Type B pancreatic cell (in vitro differentiated cells): ENCODE measurements at places on chromosomes 4 and X. TPM values are rescaled to one million over a fixed set of nuclear protein-coding genes. Genes with fewer than 3 reads are reported as not detected.

The STATH gene
- 0.90 TPM in 1 of 2 replicates, not detected in the other for total RNA-seq

The MAGEA8 gene
- total RNA-seq: 0.21 TPM in 1 of 2 replicates, not detected in the other

The RAB40AL gene
- 0.63 and 0.86 TPM in 2 replicates for total RNA-seq

The TRIM60 gene
- total RNA-seq: not detected in 2 replicates

The CNGA2 gene
- total RNA-seq: not detected in 2 replicates

The CHIC1 gene
- 7.6 and 8.9 TPM in 2 replicates for total RNA-seq

The TEX11 gene
- total RNA-seq: 0.12 TPM in 1 of 2 replicates, not detected in the other

The ADAMTS3 gene
- total RNA-seq: 1.4 and 10.3 TPM in 2 replicates

The PROM1 gene
- total RNA-seq: 12.9 and 30.3 TPM in 2 replicates

GRCh38 chrX:68920561-68920960 lies 91.7 kb downstream of the EFNB1 start:
- DNase-seq: no peak

DNA sequence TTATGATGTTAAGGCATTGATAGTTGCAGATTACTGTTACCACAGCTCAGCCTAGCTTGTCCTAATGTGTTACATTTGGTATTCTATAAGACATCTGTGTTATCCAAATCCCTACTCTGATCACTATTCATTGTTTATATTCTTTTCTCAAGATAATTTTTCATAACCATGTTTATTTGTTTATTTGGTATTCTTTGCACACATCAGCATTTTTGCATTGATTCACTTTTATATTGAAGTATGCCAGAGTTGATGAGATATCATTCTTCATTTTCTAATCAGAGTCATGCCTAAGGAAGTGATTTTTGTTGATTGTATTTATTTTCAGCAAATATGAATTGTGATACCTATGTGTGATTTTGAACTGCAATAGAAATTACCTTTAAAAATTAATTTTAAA lies 61.2 kb upstream of the PDHA2 start:
- no peak for DNase-seq

- no peak for DNase-seq
Measured at GRCh38 chr4:152206646-152207377, 329.1 kb downstream of the FBXW7 start.

- no peak for DNase-seq
Measured at GRCh38 chrX:122582975-122583305, 601.1 kb upstream of the GRIA3 start.

- no peak for DNase-seq
Measured at GRCh38 chr4:118215826-118216225, 137.0 kb downstream of the PRSS12 start.

- DNase-seq: no peak
Measured at GRCh38 chr4:147640331-147640730, 23.1 kb downstream of the TMEM184C start.

- no peak for DNase-seq
Measured at GRCh38 chr4:77854431-77855111, 8.1 kb upstream of the MRPL1 start.

DNA sequence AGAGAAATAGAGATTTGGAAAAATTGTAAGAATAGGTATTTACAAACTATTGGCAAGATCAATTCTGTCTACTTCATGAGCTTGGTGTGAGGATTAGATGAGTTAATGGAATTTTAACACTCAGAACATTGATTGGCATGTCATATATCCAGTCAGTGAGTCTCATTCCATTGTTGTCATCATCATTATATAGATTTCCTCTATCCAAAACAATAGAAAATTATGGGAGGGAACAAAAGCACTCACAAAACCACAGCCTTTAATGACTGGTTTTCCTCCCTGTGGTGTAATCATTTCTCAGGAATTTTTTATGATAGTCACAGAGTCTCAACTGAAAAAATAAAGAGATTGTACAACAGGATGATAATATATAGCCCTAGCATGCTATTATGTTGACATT lies 21.1 kb downstream of the KLHL5 start:
- no peak for DNase-seq

DNA sequence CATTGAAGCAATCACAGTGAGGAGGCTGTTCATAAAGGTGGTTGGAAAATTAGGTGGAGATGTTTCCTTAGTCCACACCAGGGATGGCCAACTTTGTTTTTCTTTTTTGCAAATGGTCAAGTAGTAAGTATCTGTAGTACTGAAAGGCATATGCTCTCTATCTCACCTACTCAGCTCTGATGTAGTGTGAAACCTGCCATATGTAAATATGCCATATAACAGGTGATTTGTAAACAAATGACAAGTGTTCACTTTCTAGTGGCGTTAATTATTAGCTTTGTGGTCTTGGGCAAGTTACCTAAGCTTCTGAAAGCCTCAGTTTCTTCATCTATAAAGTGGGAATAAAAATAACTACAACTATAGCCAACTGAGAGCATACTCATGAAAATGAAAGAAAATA lies 421.4 kb upstream of the LCORL start:
- DNase-seq: no peak

DNA sequence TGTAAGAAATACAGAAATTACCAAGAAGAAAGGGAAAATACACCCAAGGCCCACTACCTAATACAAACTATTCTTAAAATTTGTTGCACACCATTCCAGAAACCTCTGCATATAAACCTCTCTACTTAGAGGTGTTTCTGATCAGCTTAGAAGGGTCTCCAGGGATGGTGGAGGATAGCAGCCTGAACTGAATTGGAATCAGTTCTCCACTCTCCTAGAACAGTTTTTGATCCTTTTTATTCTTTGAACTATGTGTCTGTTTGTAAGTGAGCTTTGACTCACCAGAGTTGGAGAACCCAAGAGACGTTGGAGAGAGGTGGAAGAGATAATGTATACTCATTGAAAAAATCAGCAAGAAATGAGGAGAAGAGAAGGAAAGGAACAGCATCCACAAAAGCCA lies 96.6 kb upstream of the OTUD4 start:
- DNase-seq: no peak

- no peak for DNase-seq
Measured at GRCh38 chr4:81427344-81427821, 44.3 kb downstream of the RASGEF1B start.

- no peak for DNase-seq
Measured at GRCh38 chr4:158259955-158260575, 49.8 kb downstream of the TMEM144 start.

DNA sequence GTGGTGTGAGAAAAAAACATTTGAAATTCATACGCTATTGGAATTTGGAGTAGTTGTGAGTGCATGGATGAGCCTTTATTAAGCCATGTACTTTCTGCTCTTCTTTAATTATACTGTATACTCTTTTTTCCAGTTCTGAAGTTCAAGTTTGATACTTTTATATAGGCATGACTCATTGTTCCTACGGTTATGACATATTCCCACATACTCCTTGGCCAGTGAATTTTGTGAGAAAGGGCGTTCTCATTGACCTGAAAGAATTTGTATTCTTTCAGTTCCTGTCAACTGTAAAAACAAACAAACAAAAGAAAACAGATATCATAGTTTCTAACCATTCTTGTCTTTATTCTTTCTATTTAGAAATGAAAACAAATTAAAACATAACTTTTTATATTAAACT lies 407.3 kb downstream of the MAPK10 start:
- no peak for DNase-seq

- no peak for DNase-seq
Measured at GRCh38 chrX:14398725-14399124, 130.6 kb upstream of the GLRA2 start.

DNA sequence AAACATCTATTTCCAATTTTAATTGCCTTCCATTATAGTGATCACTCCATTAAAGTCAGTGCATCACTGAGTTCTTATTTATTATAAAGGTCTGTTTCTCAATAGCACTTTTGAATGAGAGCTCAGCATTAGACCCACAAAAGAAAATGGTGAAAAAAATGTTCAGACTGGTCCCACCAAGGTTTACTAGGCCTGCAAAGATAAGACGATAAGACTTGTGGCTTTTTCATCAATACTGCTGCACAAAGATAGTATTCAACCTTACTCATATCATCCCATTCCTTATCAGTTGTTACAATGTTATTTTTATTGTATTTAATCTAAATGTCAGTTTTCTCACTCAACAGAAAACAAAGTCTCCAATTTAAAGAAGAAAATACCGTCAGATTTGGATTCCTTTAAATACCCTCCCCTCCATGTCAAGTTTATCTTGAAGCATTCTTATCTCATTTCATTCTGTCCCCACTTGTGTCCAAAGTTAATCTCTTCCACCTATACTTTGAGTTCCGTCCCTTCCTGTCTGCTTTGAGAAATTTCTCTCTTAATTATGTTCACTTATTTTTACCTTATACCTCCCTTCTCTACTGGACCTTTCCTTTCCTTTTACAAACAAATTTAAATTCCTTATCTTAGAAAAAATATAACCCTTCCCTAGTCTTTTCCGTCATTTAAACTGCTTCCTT lies 140.0 kb downstream of the GASK1B start:
- no peak for DNase-seq

- no peak for DNase-seq
Measured at GRCh38 chr4:187294861-187295260, 571.2 kb upstream of the FAT1 start.

DNA sequence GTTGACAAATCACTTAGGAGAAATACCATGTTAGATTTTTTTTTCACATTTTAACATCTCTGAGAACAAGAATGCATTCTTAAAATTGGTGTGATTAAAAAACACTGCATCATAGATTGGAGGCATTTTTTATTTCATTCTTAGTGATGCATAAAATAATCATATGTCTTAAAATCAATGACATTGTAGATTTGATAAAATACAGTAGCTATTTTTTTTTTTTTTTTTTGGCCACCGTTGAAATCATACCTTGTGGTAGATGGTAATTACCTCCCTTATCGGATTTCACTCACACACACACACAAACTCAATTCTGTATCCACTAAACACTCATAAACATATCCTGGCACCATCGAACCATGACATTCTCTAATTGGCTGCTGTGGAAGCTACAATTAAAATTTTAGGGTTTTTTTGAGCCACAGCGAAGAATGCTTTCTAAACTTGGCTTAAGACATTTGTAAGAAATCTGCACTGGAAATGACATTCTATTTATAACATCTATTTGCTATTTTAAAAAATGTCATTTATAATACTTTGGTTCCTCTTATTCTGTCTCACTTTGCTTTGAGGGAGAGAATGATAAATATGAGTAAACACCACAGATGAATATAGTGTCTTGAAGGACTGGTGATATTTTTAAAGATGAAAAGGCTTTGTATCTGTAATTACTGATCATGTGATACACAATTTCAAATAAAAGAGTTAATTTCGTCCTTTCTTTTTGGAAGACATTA lies 60.1 kb downstream of the CCSER1 start:
- DNase-seq: no peak

DNA sequence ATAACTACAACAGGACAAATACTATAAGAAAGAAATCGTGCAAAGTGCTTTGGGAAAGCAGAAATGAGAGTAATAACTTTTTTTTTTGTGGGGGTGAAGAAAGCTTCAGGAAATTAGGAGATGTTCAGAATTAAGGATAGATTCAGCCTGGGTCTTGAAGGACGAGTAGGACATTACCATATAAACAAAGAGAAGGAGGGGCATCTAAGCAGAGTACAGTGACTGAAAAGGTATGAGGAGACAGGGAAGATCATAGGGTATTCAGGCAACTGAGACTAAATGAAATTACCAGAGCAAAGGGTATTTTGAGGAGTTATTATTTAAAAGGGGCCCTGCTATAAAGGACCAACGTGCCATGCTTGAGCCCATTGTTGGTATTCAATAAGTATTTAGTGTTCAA lies 3.1 kb upstream of the STAP1 start:
- no peak for DNase-seq

- DNase-seq: no peak
Measured at GRCh38 chrX:22268706-22269105, 4.0 kb upstream of the CBLL2 start.

DNA sequence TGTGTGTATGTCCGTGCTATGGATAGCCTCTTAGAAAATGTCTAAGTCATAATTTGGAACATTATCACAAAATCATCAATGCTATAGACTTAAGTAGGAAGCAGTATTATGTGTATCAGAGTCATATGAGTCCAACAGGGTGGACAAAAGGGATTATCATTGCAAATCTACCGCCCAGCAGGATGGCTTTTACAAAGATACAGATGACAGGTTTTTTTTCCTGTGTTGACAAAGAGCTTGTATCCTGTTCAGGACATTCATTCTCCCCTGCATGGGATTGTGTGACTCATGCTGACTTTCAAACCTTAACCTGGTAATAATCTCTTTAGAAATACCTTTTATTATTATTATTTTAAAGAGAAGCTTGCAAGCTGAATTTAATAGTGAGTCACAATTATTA lies 310.3 kb upstream of the GNPDA2 start:
- DNase-seq: no peak

DNA sequence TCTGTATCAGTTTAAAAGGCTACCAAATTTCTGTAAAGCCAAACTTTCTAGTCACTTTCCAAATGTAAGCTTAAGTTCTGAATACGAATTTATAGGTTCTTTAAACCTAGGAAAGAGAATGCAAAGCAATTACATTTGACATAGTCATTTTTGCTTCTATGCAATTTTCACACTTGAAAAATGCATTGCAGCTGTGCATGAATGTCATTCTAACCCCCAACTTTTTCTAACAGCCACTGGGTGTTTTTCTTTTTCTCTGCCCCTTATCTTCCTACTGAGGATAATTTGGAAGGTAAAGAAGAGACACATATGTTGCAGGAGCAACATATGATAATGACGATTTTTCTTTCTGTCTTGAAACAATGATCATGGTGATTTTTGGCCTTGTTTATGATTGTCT lies 537.5 kb downstream of the SPRY1 start:
- no peak for DNase-seq

DNA sequence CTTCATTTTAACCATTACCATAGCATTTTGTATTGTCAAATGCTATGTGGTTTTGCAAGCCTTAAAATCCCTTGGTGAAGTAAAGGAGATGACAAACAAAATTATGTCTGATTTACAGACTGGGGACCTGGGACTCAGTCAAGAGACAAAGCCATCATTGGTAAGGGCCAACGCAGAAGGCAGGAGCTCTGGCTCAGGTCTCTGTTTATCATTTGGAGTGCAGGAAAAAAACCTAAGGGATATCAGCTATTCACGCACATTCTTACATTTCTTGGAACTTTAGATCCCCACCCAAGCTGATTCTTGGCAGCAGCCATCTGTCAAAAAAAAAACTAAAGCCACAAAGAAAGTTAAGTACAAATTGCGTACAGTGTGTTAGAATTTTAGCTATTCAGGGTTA lies 731.9 kb downstream of the STPG2 start:
- no peak for DNase-seq

DNA sequence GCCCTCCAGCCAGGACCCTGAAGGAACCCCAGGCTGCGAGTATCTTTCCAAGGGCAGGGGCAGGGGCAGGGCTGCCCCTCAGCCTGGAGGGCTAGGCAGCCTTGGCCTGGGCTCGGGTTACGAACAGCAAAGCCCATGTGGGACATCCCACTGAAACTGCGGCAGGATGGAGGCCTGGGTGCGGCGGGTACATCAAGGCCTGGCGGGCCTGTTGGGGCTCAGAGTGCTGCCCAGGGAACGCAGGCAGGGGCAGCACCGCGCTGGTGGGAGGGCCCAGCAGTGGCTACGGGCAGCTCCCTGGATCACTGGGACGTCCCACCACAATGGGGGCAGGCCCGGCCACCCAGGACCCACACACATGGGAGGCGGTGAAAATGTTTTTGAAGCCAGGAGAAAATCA lies 10.9 kb downstream of the NAT8L start:
- no peak for DNase-seq

- no peak for DNase-seq
Measured at GRCh38 chr4:170008371-170008770, 17.8 kb downstream of the MFAP3L start.

GRCh38 chr4:10095296-10095991 lies 21.2 kb downstream of the WDR1 start:
- DNase-seq: no peak
